T follicular helper cell (primary cell): ENCODE measurements at places on chromosomes 5 and 9.

DNA sequence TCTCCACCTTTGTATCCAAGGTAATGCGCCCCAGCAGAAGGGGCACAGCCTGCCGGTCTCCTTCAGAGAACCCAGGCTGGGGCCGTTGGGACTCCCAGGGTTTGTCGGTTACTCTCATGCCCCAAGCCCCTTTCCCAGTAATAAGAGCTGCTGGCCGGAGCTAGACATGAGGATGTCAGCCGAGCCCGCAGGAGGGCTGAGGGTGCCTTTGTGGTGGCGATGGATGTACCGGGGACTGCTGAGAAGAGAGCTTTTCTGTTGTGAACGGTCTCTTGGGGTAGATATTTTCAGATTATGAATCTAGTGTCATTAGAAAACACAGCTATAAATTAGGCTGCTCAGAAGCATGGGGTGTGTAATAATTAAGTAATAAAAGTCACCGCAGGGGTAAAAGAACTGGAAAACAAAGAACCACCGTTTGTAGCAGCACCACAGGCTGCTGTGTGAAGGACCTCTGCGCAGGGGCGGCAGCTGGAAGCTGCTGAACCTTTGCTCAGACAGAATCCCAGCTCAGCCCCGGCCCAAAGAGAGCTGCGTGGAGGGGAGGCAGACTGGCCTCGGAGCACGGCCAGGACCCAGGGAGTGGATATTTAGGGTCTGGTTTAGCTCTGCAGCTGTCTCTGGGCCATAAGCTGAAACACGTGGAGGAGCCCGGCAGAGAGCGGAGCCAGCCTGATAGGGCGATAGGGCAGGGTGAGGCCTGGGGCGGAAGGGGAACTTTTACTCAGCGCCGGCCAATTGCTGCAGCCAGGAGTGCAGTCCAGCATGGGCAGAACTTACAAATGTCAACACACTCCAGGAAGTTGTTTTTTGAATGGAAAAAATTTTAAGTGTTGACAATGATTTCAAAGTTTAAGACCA lies 50.5 kb upstream of the BARHL1 start:
- DNase-seq, result no peak

GRCh38 chr9:123832858-123833650 lies 96.9 kb downstream of the DENND1A start:
- DNase-seq, result no peak

DNA sequence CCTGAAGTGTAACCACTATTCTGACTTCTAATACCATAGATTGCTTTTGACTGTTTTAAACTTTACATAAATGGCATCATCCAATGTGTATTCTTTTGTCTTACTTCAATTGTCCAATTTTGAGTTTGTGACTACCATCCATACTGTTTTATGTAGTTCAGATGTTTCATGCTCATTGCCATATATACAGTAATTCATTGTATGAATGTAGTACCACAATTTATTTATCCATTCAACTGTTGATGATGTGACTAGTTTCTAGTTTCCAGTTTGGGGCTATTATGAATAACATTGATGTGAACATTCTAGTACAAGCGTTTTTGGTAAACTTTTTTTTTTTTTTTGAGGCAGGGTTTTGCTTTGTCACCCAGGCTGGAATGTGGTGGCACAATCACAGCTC lies 55.1 kb downstream of the HMGCS1 start:
- no peak for DNase-seq

GRCh38 chr9:69981686-69982445 lies 61.8 kb upstream of the MAMDC2 start:
- DNase-seq, result no peak

DNA sequence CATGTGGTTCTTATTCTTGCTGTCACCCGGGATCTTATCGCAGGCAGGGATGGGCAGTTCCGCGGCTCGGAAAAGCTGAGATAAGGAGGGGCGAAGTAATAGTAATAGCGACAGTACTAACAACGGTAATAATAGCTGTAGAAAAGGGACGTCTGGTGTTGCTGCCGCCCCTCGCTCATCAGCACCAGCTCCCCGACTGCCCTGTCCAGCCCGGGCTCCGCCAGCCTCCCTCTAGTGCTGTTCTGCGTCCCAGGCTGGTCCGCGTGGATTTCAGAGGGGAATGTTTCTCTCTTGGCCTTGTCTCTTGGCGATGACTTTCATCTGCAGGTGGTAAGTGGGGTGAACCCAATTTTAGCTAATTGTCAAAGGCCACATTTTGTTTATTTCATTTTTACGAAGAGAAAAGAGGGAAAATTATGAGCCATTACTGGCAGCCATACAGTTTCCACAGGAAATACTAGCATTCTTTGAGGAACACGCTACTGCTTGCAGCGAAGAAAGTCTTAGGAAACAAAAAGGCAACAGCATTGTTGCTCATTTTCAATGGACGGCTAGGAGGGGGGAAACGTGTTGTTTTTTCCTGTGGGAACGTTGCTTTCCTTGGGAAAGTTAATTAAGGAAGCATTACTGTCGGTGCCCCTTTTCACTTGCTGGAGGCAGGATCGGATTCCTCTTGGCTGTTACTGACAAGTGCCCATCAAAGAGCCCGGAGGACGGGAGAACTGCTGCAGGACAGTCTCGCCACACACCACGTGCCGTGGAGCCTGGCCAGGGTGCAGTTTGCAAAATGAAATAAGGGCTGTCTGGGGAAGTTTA lies 762 bp downstream of the SNCAIP start:
- no peak for DNase-seq

DNA sequence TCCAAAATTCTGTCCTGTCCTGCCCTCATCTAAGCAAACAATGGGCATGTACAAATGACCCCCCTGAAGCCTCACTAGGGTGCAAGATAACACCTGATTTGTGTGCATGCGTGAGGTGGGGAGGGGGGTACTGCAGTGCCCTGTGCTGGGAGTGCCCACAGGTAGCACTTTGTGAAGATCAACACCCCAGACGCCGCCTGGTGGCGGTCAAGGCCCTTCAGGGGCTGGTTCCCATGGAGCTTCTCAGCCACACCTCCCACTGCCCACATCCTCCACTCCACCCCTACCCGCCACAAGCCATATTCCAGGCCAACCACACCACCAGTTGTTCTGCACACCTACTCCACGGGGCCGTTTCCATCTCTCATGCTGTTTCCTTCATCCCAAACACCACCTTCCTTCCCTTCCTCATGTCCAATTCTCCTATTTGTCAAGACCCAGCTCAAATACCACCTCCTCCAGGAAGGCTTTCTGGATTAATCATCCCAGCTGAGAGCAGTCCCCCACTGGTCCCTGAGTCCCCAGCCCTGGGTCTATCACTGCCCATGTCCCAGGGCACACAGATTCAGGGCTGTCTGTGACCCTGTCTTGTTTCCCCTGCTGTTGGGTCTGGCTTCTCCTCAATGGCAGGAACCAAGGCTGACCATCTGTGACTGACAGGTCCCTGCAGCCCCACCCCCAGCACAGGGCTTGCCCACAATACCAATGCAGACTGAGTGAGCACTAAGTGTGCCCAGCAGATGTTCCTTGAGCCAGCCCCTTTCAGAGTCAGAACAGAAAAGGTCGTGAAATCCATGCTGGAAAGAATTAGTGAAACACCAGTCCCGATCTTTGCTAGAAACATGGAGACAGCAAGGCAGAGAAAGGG lies 178.4 kb downstream of the PAX5 start:
- no peak for DNase-seq

DNA sequence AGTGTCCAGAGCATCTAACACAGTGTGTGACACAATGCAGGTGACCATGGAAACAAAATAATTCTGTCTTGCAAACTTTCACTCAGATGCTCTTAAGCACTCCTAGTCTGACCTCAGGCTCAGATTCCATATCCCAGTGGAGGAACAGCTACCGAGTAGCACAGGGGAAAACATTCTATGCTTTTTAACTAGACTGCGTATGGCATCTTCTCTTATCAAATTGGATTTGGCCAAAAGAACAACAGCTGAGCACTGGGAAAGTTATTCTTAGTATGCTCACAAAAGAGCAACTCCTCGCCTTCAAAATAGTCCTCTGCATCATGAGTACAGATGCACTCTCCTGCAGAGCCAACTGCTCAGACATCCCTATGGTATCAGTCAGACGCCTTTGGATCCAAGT lies 528.2 kb upstream of the DAP start:
- no peak for DNase-seq

GRCh38 chr5:6728011-6728794 lies 15.0 kb downstream of the TENT4A start:
- DNase-seq, result no peak

DNA sequence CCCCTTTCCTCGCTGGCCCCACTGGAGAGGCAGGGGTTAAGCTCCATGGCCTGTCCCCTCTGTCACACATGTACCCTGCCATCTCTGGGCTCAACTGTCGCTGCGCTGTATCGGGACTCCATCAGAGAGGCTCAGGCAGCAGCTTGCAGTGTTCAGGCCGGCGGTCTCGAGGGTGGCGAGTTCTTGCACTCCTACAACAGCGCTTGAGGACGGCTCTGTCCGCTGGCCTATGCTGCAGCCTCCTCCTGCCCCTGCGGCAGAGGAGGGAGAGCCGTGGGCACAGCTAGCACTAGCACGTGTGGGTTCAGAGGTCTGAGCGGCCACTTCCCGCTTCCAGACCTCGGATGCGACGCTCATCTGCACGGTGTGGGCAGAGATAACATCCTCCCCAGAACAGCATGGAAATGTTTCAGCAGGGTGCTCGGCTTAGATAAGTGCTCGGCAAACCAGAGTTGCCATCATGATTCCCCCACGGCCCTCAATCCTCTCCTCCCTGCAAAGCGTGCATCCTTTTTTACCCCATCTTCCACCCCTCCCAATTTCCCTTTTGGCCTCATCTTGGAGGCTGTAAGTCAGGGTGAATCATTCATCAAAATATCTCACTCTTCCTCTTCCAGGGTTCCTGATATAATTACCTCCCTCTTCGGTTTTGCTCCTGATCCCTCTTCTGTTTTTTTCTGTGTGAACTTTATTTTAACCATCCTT lies 41.9 kb upstream of the FUBP3 start:
- DNase-seq, result no peak

DNA sequence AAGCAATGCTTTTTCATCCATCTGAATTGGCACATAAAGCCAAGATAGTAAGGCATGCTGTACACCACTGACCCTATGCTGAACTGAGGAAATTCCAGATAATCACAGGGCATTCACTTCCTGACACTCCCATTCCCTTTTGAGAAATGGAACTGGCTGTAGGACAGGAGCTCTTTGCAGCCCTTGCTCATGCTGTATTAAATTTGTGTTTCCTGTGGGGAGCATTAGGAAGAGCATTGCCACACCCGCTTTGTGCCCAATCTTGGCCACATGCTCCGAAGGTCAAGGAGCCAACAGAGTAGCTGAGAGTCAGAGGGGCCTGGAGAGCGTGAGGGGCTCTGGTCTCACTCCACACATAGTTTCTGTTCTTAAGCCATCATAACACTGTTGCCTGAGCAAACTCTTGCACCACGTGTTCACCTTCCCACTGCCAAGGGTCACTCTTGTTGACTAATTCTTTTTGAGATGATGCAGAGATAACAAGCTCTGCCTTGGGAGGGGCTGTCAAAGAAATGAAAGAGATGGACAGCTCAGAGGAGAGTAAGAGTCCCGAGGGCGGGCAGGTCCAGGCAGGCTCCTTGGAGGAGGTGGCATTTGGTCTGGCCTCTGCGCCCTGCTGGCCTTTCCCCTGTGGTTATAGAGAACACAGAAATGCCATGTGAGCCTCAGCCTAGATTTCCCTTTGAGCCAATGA lies 31.7 kb upstream of the ARAP3 start:
- no peak for DNase-seq

DNA sequence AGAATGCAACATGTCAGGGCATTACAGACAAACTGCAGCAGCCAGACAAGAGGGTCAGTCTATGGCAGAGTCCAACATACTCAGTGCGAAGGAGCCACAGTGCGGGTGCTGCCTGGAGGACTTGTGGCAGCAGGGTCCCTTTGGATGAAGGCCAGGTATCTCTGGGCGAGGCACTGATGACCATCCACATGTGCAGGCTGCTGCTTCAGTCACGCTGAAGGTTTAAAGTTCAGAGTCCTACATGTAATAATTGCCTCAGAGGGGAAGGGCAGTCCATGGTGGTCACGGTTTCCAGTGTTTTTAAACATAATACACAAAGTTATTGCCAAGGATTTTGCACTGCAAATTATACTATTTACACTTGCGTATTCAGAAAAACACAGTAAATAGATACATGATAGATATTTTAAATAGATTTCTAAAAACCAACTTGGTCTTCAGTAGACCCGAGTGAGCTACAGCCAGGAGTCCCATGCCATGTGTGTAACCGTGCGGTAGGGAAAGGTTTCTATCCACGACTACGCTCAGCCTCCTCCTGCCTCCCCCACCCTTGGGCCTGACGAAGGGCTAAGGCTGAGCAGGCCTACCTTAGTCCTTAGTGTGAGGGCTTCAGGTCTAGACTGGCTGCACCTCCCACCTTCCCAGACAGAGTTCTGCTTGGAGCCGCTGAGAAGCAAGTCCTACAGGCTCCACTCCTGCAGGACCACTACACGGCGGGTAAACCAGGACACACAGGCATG lies 76.2 kb downstream of the GPR21 start:
- no peak for DNase-seq

DNA sequence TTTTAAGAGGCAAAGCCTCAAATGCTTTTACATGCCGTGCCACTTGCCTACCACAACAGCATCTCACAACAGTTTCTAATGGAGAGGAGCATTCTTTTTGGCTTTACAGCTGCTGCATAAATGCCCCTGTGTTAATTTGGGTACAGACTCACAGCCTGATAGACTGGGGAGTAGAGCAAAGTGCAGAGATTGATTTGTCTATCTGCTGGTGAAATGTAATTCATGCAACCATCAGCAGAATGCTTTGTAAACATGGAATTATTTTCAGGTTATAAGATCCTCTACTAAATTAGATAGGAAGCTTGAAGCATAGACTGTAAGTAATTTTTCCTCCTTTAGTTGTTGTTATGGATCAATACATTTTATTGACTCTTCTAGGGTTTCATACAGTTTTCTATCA lies 170.3 kb downstream of the CD180 start:
- no peak for DNase-seq

- DNase-seq, result no peak
These were observed 75.0 kb upstream of the TNC start for GRCh38 chr9:115192835-115193525.

DNA sequence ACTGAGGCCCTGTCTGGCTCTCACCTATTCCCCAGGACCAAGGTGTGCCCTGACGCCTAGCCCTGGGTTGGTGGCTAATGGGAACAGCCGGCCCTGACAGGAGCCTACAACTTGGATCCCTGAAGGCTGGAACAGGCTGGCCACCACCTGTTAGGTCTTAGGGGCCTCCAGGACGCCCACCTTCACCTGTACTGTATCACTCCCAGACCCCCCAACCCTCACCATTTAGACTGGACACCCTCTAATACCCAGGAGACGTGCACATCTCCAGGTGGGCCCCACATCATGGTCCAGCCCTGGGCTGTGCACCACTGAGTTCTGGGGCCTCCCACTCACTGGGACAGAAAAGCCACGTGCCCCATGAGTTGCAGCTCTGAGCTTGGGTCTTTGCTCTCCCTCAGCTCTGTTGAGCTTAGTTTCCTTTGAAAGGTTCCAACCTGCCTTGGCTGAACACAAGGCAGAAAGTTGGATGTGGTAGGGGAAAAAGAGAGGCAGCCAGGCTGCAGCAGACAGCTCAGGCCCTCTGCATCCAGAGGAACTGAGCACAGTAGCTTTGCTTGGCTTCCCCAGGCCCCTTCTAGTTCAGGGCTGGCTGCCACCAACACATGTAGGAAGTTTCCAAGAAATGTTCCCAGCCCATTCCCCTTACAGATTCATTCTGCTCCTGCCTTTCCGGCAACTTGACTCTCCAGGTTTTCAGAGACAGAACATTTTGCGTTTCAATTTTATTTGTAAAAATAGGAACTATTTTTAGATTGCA lies 116.8 kb upstream of the TBC1D2 start:
- no peak for DNase-seq
